ENCODE measurements at places on chromosomes 1 and 21. TPM values are rescaled to one million over a fixed set of nuclear protein-coding genes. Genes with fewer than 3 reads are reported as not detected.

The LCE1C gene
- polyA plus RNA-seq, result not detected

The IL12RB2 gene
- 0.01 TPM for polyA plus RNA-seq

DNA sequence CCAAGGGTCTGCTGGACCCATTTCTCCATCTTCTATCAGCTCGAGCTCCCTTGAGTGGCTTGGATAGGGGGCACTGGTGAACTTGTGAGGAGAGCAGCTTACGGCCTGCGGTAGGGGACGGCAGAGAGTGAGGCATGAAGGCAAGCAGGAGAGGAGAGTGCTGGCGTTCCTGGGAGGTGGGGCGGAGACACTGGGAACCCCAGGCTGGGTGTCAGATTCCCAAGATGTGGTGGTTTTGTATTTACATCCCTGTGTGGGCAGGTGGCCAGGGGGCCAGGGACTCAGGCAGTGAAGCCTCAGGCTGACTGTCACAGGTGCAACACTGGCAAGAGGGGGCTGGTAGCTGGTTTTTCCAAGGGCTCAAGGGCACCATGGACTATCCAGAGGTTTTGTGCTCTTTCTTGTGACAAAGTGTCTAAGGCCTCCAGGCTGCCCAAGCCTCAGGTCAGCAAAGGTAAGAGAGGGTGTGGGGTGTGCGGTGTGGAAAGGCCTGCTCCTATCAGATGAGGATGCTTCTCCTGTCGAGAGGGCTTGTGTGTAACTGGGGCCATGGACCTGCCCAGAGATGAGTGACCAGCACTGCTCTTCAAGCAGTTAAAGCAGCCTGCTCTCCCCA, 45.1 kb upstream of the ROR1 start:
- no peaks in the 10 kb centered on the region for H3K27me3 ChIP-seq
- no peak for DNase-seq
- no peaks in the 10 kb centered on the region for H3K36me3 ChIP-seq
- peaks cover 6% of the 10 kb centered on the region for H3K4me1 ChIP-seq
- no peak overlapping the region for H3K27ac ChIP-seq

DNA sequence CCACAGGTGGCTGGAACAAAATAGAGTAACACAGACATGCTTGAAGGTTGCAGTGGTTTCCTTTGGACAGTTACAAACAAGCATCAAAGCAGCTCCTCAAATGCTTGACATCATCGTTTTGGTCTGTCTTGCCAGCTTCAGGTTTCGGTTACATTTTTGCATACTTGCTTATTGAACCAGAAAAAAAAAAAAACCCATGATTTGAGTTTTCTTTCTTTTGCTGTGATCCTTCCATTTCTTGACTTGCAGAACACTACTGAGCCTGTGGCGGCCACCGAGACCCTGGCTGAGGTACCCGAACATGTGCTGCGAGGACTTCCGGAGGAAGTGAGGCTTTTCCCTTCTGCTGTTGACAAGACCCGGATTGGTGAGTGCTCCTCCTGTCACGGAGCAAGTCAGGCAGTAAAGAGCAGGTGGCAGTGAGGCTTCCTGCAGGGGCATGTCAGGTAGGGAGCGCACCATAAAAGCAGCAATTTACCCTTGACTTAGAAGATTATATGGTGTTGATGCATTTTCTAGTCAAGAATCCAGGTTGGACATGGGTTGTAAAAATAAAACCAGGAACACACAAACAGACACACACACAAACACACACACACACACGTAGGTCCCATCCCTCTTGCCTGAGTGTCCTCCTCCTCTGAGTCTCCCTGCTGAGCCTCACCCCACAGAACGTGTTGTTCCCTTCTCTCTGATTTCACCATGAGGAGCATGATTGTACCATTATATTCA, 30.9 kb downstream of the PRDM2 start:
- H3K4me3 ChIP-seq, result no peak overlapping the region
- DNase-seq, result peak; percentile 74
- no peak overlapping the region for H3K27ac ChIP-seq
- no peaks in the 10 kb centered on the region for H3K27me3 ChIP-seq
- no peaks in the 10 kb centered on the region for H3K4me1 ChIP-seq

DNA sequence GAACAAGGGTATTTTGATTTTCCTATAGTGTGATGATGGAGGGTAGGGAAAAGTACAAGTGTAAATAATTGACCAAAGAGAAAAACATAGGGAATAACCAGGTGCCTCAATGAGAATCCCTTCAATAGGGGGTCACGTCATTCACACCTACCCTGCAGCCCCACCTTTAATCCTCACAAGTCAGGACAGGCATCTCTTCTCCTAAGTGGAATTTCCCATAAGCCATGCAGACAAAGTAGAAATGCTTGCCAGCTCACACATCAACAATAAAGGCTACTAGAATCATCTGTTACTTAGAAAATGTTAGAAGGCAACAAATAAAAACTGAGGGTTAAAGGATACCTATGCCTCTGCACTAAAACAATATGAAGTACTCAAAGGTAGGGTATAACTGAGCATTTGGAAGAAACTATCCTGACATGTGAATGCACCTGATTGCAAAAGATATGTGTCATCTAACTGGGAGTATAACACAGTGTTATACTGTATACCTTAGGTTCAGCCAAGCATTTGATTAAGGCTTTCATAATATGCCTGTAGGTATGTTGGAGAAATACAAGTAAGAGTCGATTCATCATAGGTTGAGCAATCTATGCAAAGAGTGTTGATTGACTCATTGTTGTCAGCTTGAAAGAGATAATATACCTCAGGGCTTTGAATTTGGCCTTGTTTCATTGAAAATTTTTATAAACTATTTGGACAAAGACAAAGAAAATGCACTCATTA, 32.4 kb upstream of the ATP1A1 start:
- H3K27ac ChIP-seq, result no peak overlapping the region
- H3K4me3 ChIP-seq, result no peak overlapping the region
- no peaks in the 10 kb centered on the region for H3K4me1 ChIP-seq
- no peaks in the 10 kb centered on the region for H3K27me3 ChIP-seq
- no peak for DNase-seq

GRCh38 chr1:205775717-205776056, 405 bp upstream of the RAB29 start:
- no peaks in the 10 kb centered on the region for H3K27me3 ChIP-seq
- no peak overlapping the region for H3K4me3 ChIP-seq
- no peaks in the 10 kb centered on the region for H3K4me1 ChIP-seq

DNA sequence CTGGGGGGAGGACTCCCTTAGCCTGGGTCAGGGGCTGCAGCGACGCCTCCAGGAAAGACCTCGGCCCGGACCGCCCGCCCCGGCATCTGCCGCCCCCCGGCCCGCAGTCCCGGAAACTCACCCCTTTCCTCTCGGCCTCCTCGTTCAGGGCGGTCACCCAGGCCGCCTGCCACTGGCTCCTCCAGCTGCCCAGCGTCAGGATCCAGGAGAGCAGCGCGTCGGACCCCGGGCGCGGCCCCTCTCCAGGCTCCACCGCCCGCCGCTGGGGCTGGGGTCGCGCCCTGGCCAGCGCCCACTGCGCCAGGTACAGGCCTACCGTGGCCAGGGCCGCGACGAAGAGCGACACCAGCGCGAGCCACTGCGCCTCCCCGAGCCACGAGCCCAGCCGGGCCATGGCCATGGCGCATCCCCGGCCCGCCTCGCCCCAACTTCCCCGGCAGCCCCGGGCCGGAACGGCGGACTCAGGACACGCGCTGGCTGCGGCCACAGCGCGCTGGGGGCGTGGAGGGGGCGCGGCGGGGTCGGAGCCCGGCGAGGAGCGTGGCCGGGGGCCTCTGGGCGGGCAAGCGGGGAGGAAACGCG, 478 bp downstream of the C2CD2 start:
- H3K27me3 ChIP-seq, result no peaks in the 10 kb centered on the region
- peak overlapping the region; percentile 72 for H3K4me3 ChIP-seq
- no peak for DNase-seq
- no peaks in the 10 kb centered on the region for H3K36me3 ChIP-seq

- no peaks in the 10 kb centered on the region for H3K36me3 ChIP-seq
- peaks cover 2% of the 10 kb centered on the region for H3K27me3 ChIP-seq
- H3K4me1 ChIP-seq, result no peaks in the 10 kb centered on the region
Observed at GRCh38 chr1:159188375-159188788, 16.3 kb upstream of the ACKR1 start.

DNA sequence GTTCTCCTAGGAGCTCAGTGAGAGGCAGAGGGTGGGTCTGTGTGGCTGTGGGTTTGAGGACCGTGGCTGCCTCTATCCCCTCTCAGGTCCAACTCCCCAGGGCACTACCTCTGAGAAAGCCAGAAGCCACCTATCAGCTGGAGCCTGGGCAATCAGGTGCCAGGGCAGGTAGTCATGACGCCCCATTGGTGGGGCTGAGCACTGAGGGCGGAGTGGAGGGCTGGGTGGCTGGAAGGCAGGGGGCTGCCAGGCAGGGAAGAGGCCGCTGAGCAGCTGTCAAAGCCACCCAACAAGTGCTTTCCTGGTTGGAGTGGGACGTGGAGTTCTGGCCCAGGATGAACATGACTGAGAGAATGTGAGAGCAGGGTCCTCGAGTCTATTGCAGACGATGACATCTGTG, 164.9 kb upstream of the AJAP1 start:
- no peak overlapping the region for H3K4me3 ChIP-seq
- no peaks in the 10 kb centered on the region for H3K27me3 ChIP-seq
- H3K4me1 ChIP-seq, result no peaks in the 10 kb centered on the region
- no peaks in the 10 kb centered on the region for H3K36me3 ChIP-seq
- no peak overlapping the region for H3K27ac ChIP-seq

DNA sequence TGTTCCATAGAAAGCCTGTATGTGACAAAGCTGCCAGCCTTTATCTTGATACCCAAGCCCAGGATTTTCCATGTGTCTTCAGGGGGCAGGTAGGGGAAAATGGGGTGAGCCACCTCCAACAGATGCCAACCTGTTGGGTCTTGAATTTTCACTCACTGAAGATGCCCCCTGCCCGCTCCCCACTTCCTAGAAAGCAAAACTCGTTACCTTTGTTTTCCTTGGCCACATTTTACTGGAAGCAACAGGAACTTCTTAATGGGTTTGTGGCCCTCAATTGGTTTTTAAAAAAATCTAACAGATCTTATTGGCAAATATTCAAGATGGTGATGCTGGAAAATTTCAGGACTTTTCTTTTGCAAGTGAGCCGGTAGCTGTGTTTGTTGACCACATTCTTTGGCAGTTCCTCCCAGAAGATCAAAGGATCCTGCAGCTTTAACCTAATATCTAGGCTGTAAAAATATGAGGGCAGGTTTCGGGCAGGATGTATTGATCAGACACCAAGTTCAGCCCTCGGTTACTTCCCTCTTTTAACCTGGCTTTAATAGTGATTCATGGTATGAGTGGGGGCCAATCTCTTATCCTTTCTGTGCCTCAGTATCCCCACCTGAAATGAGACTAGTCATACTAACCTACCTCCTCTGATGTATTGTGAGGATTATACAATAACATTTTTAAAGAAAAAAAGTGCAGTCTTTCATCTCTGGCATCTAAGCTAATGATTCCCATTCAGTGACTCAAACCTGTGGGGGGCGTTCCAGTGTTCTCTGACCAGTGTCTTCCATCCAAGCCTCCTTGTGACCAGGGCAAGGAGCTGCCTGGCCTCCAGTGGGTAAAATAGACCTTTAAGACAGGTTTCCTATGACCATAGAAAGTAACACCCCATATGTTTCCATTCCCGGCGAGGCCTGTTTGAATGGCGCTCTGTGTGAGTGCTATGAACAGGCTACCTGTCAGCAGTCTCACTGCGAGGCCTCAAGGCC, 21.3 kb upstream of the GNPAT start:
- H3K4me3 ChIP-seq, result no peak overlapping the region
- no peaks in the 10 kb centered on the region for H3K4me1 ChIP-seq
- no peaks in the 10 kb centered on the region for H3K27me3 ChIP-seq
- H3K36me3 ChIP-seq, result peaks cover 2% of the 10 kb centered on the region
